ENCODE measurements at places on chromosomes 2 and 18. TPM values are rescaled to one million over a fixed set of nuclear protein-coding genes. Genes with fewer than 3 reads are reported as not detected.

DNA sequence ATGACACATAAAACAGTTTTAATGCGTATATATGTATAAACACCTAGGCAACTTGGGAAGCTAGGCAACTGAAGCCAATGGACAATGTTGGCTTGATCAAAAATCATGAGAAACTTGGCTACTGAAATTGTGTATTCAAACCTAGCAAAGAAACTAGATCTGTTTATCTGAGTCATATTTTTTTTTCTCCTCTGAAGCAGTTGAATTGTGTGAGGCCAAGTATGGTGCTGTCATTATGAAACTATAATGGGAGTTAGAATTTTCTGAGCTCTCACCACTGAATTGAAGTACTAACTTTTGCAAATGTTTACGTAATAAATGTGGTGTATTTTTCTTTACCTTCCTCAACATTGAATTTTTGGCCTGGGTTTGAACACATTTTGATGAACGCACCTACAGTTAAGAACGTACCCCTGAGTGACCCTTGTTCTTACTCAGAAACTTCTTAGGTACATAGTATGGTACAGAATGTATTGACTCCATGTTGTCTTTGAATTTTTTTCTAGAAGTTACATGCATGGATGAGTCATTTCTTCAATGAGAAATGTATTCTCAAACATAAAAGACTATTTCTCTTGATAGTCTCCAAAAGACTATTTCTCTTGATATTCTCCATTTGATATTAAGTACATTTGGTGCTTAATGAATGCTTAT lies 23.8 kb downstream of the CD28 start:
- no peak overlapping the region for H3K27ac ChIP-seq
- DNase-seq, result no peak
- no peaks in the 10 kb centered on the region for H3K36me3 ChIP-seq
- H3K4me3 ChIP-seq, result no peak overlapping the region

GRCh38 chr2:226048611-226049010 lies 649.1 kb downstream of the NYAP2 start:
- H3K36me3 ChIP-seq, result no peaks in the 10 kb centered on the region
- H3K27me3 ChIP-seq, result no peaks in the 10 kb centered on the region
- DNase-seq, result no peak
- H3K27ac ChIP-seq, result no peak overlapping the region
- no peak overlapping the region for H3K4me3 ChIP-seq
- no peaks in the 10 kb centered on the region for H3K4me1 ChIP-seq

DNA sequence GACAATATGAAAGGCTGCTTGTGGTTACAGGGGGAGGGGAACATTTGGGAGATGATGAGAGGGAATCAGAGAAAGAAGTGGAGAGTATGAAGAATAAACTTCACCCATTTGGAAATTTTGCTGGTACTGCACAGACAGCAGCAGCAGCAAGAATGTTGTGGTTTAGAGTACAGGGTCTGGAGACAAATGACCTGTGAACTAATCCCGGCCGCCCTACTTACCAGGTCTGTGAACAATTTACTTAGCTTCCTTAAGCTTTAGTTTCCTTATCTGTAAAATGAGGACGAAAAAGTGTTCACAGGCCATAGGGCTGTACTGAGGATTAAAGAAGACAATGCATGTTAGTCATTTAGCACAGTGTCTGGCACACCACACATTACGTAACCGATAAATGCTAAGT lies 685.4 kb upstream of the CELF4 start:
- no peak overlapping the region for H3K4me3 ChIP-seq
- H3K36me3 ChIP-seq, result no peaks in the 10 kb centered on the region
- H3K4me1 ChIP-seq, result no peaks in the 10 kb centered on the region
- no peak overlapping the region for H3K27ac ChIP-seq

DNA sequence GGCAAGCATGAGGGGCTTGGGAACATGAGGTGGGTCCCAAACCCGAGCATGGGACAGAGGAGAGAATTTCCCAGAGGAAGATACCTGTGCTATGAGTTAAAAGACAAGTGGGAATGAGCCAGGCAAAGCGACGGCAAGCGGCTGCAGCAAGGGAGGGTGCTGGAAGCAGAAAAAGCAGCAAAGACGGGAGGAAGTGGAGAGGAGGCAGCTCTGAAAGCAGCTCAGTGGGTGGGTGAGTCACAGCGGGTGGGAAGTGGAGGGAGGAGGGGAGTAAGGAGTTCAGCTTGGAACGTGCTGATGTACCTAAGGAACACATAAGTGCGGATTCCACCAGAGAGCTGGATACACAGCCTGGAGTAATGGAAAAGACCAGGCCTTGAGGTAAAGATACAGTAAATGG lies 41.4 kb downstream of the THUMPD2 start:
- no peak overlapping the region for H3K4me3 ChIP-seq
- H3K27me3 ChIP-seq, result no peaks in the 10 kb centered on the region
- no peak for DNase-seq
- H3K27ac ChIP-seq, result no peak overlapping the region
- no peaks in the 10 kb centered on the region for H3K36me3 ChIP-seq
- no peaks in the 10 kb centered on the region for H3K4me1 ChIP-seq

- H3K27me3 ChIP-seq, result no peaks in the 10 kb centered on the region
- peaks cover 7% of the 10 kb centered on the region for H3K4me1 ChIP-seq
Measured at GRCh38 chr18:24491927-24492834, 31.7 kb downstream of the HRH4 start.

DNA sequence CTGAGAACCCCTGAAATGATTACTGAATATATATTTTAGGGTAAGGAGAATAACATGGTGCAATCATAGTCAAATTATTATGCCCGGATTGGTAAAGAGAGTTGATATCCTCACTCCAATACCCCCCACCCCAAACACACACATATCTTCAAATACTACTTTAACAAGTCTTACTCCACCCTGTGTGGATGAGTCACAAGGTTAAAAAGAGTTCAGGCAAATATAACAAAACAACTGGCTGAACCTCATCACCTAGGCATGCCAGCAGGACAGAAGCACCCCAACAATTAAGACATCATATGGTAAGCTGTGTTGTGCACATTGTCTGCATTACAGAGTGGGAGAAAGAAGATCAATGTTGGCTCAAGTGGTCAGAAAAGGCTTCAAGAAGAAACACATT lies 857.4 kb downstream of the TDRD15 start:
- no peaks in the 10 kb centered on the region for H3K27me3 ChIP-seq
- no peak overlapping the region for H3K27ac ChIP-seq
- no peaks in the 10 kb centered on the region for H3K36me3 ChIP-seq
- H3K4me1 ChIP-seq, result no peaks in the 10 kb centered on the region
- no peak overlapping the region for H3K4me3 ChIP-seq

GRCh38 chr2:112529757-112530156 lies 12.5 kb upstream of the POLR1B start:
- H3K27ac ChIP-seq, result no peak overlapping the region
- DNase-seq, result no peak
- H3K4me3 ChIP-seq, result no peak overlapping the region
- no peaks in the 10 kb centered on the region for H3K4me1 ChIP-seq
- no peaks in the 10 kb centered on the region for H3K27me3 ChIP-seq
- peaks cover 8% of the 10 kb centered on the region for H3K36me3 ChIP-seq

GRCh38 chr2:228541789-228542188 lies 360.3 kb upstream of the SPHKAP start:
- no peaks in the 10 kb centered on the region for H3K4me1 ChIP-seq
- no peak for DNase-seq
- no peaks in the 10 kb centered on the region for H3K27me3 ChIP-seq

GRCh38 chr18:78739115-78739514 lies 240.5 kb upstream of the SALL3 start:
- DNase-seq, result no peak
- no peak overlapping the region for H3K4me3 ChIP-seq
- no peak overlapping the region for H3K27ac ChIP-seq
- H3K4me1 ChIP-seq, result no peaks in the 10 kb centered on the region
- H3K27me3 ChIP-seq, result no peaks in the 10 kb centered on the region
- H3K36me3 ChIP-seq, result no peaks in the 10 kb centered on the region

GRCh38 chr2:239717319-239717675 lies 307.8 kb downstream of the NDUFA10 start:
- no peaks in the 10 kb centered on the region for H3K36me3 ChIP-seq
- no peak overlapping the region for H3K4me3 ChIP-seq
- H3K27ac ChIP-seq, result no peak overlapping the region

DNA sequence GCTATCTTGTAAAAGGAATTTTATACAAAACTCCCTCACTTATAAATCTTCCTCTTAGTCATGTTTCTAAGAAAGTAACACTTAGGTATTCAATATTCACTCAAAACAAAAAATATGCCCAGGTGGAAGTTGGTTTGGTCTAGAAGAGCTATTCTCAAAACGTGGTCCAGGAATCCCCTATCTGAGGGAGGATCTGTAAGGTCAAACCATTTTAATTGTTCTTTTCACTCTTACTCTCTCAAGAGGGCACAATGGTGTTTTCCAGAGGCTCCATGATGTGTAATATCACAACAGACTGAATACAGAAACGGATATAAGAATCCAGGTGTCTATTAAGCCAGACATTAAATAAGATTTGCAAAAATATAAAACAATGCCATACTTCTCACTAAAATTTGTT lies 9.9 kb downstream of the MOB1A start:
- no peak overlapping the region for H3K27ac ChIP-seq
- no peak for DNase-seq
- no peak overlapping the region for H3K4me3 ChIP-seq
- no peaks in the 10 kb centered on the region for H3K27me3 ChIP-seq
- H3K4me1 ChIP-seq, result no peaks in the 10 kb centered on the region

DNA sequence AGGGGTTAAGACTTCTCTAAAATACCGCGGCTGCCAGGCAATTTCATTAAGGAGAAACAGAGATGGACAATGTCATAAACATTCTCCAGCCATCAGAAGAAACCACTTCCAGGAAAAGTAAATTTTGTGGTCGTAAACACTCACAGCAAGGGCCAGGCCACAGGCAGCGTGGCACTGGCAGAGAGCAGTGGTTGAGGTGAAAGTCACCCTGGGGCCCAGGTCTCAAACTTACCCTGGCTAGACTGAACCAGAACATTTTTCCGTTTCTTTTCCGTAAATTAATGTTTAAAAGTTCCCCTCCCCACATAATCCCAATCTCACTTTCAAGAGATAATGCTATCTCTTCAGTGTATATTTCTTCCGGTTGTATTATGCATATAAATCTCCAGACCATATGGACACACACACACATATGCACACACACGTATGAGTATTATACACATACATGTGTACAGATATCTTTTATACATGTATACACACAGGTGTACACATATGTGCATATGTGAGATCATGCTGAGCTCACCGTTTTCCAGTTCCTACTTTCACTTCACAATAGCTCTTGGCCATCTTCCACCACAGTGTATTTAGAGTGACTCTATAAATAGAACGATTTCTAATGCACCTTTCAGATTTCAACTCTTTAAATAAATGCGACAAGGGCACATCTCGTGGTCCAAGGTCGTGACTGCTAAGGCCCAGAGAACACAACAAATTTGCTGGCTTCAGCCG lies 90.1 kb downstream of the MALT1 start:
- DNase-seq, result peak; percentile 1
- H3K27ac ChIP-seq, result no peak overlapping the region
- H3K4me3 ChIP-seq, result no peak overlapping the region
- H3K36me3 ChIP-seq, result no peaks in the 10 kb centered on the region

DNA sequence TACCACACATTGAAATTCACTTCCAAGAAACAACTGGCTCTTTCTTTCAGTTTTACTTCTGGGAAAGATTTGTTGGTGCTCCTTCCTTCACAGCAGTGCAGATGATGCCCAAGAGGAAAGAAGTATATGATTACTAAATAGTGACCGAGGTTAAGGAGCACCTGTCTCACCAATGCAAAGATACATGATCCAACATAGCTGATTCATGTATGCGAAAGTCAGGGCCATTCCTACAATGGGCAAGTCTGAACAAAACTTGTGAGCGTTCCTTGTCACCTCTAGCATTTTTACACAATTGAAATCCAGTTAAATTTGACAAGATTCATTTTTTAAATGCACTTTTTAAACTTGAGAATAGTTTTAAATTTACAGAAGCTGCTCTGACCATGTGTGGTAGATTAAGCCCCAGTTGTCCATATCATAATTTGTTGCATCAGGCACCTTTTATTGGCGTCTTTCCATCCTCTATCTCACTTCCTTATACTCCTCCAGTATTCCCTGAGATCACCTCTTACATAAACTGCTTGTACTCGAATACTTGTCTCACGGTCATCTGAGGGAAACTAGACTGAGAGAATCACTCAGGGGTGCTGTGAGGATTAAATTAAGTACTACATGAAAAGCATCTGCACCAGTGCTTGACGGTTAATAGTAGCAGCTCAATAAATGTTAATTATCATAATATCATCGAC lies 438.8 kb upstream of the CDH20 start:
- DNase-seq, result no peak
- no peaks in the 10 kb centered on the region for H3K27me3 ChIP-seq
- no peak overlapping the region for H3K4me3 ChIP-seq
- H3K36me3 ChIP-seq, result no peaks in the 10 kb centered on the region
- H3K27ac ChIP-seq, result no peak overlapping the region
- H3K4me1 ChIP-seq, result no peaks in the 10 kb centered on the region

- H3K36me3 ChIP-seq, result no peaks in the 10 kb centered on the region
- H3K4me3 ChIP-seq, result no peak overlapping the region
- DNase-seq, result no peak
- H3K27ac ChIP-seq, result no peak overlapping the region
Measured at GRCh38 chr2:29749843-29750242, 171.5 kb downstream of the ALK start.

- H3K4me1 ChIP-seq, result peaks cover 36% of the 10 kb centered on the region
- H3K36me3 ChIP-seq, result no peaks in the 10 kb centered on the region
- H3K4me3 ChIP-seq, result no peak overlapping the region
- no peak overlapping the region for H3K27ac ChIP-seq
Measured at GRCh38 chr18:23239885-23240608, 104.8 kb downstream of the CABLES1 start.

DNA sequence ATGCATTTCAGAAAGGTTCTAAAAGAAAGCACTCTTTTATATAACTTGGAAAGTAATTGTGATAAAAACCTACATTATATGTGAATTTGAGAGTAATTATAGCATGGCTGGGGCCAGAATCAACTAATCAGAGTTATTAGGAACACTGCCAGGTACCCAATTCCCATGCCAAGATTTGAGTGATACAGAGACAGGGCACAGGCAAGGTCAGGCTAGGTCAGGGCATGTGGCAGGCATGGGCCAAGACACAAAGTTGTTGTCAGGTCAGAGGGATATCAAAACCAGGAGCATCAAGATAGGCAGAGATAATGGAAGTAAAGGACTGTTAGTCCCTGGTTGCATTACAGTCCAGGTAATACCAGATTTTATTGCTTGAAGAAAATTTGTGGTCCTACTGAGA lies 87.4 kb downstream of the MYO3B start:
- no peaks in the 10 kb centered on the region for H3K4me1 ChIP-seq
- H3K27me3 ChIP-seq, result peaks cover 6% of the 10 kb centered on the region
- no peak overlapping the region for H3K4me3 ChIP-seq
- H3K36me3 ChIP-seq, result no peaks in the 10 kb centered on the region
- no peak for DNase-seq

GRCh38 chr18:33538418-33539042 lies 39.5 kb upstream of the ASXL3 start:
- no peaks in the 10 kb centered on the region for H3K4me1 ChIP-seq
- no peak overlapping the region for H3K27ac ChIP-seq
- no peaks in the 10 kb centered on the region for H3K27me3 ChIP-seq
- no peaks in the 10 kb centered on the region for H3K36me3 ChIP-seq

HOXD9 gene
- polyA plus RNA-seq, result 0.07 TPM

LGALSL gene
- polyA plus RNA-seq, result 3.2 TPM

SKOR2 gene
- polyA plus RNA-seq, result not detected

COL3A1 gene
- polyA plus RNA-seq, result 80.2 TPM

FER1L5 gene
- polyA plus RNA-seq, result not detected

EPAS1 gene
- 70.7 TPM for polyA plus RNA-seq

NGEF gene
- 10.9 TPM for polyA plus RNA-seq

TUBA3E gene
- 0.31 TPM for polyA plus RNA-seq

SPP2 gene
- 86.8 TPM for polyA plus RNA-seq

LYPD1 gene
- 0.65 TPM for polyA plus RNA-seq

FOSL2 gene
- polyA plus RNA-seq, result 1.9 TPM

GREB1 gene
- polyA plus RNA-seq, result 1.0 TPM

TLX2 gene
- polyA plus RNA-seq, result not detected

CNDP1 gene
- polyA plus RNA-seq, result 21.1 TPM
